ENCODE measurements at places on chromosomes 4 and X. TPM values are rescaled to one million over a fixed set of nuclear protein-coding genes. Genes with fewer than 3 reads are reported as not detected.

DNA sequence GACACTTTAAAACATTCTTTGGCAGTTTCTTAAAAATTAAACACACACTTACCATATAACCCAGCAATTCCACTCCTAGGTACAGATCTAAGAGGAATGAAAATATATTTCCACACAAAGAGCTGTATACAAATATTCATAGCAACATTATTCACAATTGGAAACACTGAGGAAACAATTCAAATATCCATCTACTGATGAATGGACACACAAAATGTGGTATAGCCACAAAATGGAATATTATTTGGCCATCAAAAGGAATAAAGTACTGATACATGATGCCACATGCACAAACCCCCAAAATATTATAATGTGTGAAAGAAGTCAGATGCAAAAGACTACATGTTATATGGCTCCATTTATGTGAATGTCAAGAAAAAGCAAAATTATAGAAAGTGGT, 70.9 kb downstream of the HS6ST2 start:
- no peak for DNase-seq

NLRP2B gene
- total RNA-seq, result not detected

GRID2 gene
- total RNA-seq, result not detected

- DNase-seq, result no peak
Measured at GRCh38 chr4:48490680-48491513, 845 bp downstream of the ZAR1 start.

- DNase-seq, result no peak
Measured at GRCh38 chr4:76637712-76638361, 202.8 kb downstream of the SHROOM3 start.

PARM1 gene
- total RNA-seq, result 6.5 TPM

- no peak for DNase-seq
Measured at GRCh38 chr4:86432559-86433134, 72.8 kb upstream of the MAPK10 start.

DNA sequence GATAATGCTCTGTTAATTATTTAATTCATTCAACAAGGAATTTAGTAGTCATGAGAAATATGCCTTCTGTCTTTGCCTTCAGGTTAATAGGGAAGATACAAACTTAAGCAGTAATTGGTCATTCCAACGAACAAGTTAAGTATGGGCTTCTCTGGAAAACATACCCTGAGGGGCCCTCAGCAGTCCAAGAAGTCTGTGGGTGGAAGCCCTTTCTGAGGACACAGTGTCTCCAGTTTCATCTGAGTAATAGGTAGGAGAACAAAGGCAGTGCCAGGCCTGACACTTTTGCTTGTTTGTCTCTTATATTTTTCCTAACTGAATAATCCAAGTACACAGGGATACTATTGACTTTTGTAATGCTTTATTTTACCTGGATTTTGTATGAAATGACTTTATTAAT, 262.5 kb downstream of the FBXW7 start:
- no peak for DNase-seq

GRCh38 chr4:65089666-65090065, 580.6 kb downstream of the EPHA5 start:
- no peak for DNase-seq

GPAT3 gene
- total RNA-seq, result 4.7 TPM

NUDT6 gene
- 5.4 TPM for total RNA-seq

FHDC1 gene
- total RNA-seq, result 6.0 TPM

- no peak for DNase-seq
Measured at GRCh38 chrX:72143609-72143907, 11.8 kb upstream of the RTL5 start.

GRCh38 chr4:54550395-54551171, 107.2 kb upstream of the KIT start:
- DNase-seq, result no peak

DNA sequence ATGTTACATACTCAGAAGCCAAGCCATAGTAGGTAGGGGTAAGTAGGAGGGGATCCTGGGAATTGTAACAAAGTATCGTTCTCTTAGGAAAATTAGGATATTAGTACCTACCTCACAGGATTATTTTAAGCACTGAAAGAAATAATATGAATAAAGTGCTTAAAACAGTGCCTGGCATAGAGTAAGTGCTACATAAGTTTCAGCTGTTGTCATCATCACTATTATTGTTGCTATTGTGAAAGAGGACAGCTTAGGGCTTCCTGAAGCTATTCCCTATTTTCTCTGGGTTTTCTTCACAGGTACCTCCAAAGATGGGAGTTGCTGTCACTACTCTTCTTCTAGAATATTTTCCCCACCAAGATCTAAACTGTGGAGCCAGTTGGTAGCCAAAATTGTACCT, 443.7 kb upstream of the FGF16 start:
- DNase-seq, result no peak

CACNA1F gene
- not detected for total RNA-seq

GRCh38 chr4:75821966-75822365, 80.3 kb downstream of the PPEF2 start:
- DNase-seq, result no peak

DNA sequence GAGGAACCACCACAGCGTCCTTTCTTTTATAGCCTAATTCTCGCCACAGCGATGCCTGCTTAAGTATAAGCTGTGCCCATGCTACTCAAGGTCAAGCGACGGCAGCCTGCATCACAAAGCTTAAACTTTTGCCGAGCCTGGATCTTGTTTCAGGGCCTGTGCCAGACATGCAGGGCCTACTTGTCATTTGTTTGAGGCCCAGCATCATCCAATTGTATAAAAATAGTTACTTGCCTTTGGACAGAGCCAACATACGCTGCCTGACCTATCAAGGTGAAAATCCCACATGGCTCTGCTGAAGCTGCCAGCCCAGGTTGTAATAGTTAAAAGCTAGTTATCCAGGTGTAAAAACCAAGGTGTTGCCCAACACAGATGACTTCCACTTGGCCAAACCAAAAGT, 107.1 kb downstream of the TMEM131L start:
- DNase-seq, result no peak

- no peak for DNase-seq
Measured at GRCh38 chr4:25861280-25861950, 1.4 kb downstream of the SEL1L3 start.

DNA sequence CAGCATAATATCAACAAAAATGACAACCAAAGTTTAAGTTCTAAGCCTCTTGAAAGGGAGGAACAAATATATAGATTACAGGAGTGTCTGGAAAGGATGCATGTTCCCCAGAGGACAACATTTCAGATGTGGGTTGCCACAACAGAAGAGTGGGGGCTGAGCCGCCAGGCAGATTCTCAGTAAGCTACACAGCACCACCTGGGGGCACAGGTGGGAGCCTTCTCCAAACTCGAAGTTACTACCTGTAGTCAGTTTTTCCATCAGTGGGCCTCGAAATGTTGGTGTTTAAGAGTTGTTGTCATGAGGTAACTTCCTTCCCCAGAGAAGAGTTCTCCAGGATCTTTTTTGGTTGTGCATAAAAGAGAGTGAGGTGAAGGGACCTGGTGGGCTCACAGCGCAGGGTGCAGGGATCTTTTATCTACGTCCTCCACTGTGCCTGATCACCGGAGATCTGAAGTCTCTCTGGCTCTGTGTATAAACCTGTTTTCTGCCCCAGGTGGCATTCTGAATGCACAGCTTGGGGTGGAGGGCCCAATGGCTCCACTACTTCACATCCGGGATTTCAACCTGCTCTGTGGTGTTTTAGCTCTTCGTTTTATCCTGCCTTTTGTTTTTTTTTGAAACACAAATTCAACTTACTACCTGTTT, 58.4 kb upstream of the STS start:
- DNase-seq, result peak; percentile 25

DNA sequence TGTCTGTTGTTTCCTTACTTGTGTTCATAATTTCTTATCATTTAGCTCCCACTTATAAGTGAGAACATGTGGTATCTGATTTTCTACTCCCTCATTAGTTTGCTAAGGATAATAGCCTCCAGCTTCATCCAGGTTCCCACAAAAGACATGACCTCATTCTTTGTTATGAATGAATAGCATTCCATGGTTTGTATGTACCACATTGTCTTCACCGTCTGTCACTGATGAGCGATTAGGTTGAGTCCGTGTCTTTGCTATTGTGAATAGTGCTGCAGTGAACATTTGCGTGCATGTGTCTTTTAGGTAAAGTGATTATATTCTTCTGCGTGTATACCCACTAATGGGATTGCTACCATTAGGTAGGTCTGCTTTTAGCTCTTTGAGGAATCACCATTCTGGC, 624.3 kb upstream of the EPHA5 start:
- DNase-seq, result no peak

GRCh38 chrX:38249965-38250364, 29.3 kb upstream of the SRPX start:
- DNase-seq, result no peak

DNA sequence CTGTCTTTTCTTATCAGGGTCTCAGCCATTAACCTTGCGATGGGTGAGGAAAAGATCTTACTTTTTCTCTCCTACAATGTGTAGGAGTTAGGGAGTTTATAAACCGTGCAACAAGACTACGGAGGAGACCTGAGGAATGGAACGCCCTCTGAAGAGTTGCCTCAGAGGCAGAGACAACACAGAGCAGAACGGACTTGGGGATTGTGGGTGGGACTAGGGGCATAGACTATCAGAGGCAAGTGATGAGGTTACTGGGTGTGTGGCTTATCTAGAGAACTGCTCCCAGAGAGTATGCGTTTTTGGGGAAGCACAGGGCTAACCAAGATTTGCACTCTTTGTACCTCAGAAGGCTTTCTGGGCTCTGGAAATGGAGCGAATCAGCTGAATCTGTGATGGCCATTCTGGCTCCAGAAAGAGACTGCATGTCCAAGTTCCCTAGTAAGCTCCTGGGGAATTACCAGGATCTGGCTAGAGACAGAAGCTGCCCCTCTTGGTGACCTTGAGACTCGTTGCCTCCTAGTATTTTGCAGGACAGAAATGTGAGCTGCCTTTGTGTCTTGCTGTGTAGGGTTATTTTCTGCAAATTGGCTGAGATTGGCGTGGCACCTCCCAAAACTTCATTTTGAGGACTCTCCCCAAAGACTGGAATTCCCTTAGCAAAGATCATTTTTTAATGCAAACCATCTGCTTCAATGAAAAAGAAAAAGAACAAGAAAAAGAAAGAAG, 118.9 kb downstream of the ARSF start:
- no peak for DNase-seq

LGI2 gene
- 0.86 TPM for total RNA-seq

GRCh38 chr4:113294908-113295307, 245.5 kb downstream of the ANK2 start:
- DNase-seq, result no peak

DNA sequence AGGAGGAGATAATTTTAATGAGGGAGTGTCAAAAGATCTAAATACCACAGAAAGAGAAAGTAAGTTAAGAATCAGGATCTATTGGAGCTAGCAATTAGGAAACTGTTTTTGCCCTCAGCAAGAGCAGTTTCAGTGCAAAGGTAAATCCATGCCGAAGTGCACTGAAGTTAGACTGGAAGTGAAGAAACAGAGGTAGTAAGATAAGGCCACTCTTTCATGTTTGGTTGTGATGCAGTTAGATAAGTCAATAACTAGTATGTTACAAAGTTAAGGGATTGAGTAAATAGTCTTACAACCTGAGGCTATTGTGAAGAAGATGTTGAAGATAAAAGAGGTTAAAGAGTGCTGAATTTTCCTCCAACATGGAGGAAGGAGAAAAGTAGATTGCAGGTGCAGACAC, 46.7 kb upstream of the UCP1 start:
- DNase-seq, result no peak

F8A1 gene
- total RNA-seq, result 20.8 TPM

DNA sequence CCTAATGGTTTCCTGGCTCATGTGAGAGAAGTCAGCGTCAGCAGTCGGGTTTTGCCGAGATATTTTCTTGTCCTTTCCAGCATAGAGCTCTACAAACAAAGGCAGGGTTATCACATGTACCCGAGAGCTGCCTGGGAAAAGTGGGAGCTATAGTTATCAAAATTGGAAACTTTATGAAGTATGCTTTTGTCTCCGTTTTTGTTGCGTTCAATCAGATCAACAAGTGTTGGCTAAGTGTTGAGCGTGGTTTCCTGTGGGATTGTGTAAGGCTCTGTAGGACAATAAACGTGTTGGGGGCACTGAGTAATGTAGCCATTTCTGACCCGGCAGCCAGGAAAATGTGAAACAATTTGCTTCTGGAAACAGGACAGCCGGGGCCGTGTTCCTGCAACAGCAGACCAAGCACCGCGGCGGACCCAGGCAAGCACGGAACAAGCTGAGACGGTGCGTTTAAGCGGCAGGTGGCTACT, at the start of gene BMX:
TSS of gene BMX (plus strand) at position 311 of the 470 bp plus-strand sequence. CDS start 7,547 bp downstream, outside the sequence.
- no peak for DNase-seq

TLL1 gene
- not detected for total RNA-seq

DNA sequence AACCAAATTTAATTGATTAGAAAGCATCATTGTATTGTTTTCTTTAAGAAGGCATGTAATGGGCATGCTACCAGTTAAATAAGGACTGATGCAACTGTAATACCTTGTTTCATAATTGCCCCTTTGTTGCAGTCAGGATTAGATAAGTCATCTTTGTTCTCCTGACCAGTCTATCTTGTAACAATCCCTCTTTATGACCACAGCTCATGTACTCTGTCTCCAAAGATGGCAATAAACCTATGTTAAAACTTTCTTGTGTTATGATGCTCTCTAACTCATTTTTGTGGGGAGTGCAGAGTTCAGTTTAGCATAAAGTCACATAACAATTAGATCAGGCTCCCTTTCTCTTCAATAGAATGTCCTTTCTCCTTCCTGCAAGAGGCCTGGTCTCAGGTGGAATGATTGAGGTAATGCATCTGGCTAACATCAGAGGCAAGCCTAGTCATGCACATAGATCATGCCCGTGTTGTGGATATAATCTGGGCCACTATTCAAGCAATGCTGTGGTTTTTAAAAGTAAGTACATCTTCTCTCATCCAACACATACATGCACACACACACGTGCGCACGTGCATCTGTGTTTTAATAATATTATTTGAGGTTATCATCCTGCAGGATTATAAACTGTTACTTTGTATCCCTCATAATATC, 45.6 kb downstream of the TMEM154 start:
- DNase-seq, result no peak

DNA sequence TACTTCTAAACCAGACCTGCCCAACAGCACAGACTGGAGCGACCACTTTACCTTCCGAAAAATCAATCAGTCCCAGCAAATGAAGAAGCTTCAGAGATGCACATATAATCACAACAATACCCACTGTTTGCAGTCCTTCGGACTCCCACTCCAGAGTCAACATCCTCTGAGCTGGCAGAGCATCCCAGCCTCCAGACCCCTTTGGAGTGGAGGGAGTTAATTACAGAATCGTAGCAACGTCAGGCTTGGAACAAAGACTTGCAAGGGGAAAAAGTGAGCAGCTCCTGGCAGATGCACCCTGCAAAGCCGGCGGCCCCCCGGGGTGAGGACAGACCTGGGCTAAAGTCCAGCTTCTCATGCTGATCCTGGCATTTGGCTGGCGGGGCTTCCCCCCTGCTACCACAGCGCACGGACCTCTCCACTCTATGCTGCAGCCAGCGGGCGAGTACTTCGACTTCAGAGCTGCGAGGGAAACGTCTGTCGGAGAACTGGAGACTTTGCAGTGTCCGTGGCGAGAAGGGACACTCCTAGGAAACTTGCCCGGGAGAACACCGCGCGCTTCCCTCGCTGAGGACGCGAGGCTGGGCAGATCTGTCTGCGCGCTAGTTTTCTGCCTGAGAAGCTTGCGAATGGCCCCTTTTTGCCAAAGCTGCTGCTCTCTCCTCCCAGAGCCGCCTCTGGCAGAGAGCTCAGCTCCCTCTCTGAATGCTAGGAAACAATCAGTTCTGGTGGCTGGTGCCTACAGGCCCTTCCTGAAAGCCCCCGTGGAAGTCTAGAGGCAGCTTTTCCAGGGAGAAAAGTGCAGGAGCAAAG, 283.7 kb downstream of the PACRGL start:
- no peak for DNase-seq
